ENCODE measurements at places on chromosomes 13 and 19.

DNA sequence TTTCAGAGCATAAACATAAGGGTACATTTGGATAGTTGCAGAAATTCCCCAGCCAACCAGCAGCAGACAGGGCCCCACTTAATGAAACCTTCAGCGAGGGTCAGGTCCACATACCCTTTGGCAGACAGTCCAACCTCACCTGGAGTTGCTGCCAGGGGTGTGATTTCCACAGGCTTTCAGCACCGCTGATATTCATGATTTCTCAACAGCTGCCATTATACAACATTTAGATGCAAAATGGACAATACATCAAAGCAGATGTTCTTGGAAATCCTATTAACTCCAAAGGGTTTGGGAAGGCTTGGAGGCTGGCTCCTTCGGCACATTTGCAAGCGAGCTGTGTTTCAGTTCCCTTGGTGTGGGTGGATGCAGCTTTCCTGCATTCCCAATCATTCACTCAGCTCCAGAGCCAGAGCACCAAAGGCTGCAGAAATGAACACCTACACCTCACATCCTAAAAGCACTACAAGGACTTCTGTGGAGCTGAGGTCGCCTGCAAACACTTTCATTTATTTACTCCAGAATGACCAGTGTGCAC, 147.2 kb upstream of the VSTM2B start:
- no peak for DNase-seq

DNA sequence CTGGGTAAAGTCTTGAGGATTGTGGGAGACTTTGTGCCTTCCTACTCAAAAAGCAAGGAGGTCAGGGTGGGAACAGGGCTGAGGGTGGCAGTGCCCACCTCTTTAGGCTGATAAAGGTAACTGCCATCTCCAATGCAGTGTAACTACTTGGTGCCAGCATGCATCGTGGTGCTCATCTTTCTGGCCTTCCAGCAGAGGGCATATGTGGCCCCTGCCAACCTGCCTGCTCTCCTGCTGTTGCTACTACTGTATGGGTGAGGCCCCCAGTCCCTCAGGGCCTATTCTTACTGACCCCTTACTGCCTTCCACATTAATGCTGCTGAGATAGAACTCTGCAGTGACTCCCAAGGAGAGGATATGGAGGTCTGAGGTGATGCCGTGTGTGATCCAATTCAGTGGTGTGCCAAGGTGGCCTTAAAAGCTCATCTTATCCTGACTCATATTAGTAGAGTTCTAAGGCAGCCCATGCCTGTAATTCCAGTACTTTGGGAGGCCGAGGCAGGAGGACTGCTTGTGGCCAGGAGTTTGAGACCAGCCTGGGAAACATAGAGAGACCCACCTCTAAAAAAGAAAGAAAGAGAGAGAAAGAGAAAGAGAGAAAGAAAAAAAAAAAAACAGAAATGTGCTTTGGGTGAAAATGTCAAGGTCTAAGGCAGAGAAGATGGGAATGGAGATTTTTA, 9.7 kb upstream of the ARHGAP45 start:
- DNase-seq = no peak

DNA sequence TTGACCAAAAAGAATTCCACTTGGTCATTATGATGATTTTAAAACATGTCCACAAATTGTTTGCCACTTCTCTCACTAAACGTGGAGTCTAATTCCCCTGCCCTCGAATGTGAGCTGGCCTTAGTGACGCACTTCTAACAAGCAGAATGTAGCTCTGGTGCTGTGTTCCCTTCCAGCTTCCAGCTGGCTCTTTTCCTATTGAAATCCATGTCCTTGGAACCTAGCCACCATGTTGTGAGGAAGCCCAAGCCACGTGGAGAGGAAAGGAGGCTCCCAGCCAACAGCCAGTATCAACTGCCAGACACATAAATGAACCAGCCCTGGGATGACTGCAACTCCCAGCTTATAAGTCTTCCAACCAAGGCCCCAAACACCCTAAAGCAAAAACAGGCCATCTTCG, 23.6 kb upstream of the CEBPA start:
- no peak for DNase-seq

DNA sequence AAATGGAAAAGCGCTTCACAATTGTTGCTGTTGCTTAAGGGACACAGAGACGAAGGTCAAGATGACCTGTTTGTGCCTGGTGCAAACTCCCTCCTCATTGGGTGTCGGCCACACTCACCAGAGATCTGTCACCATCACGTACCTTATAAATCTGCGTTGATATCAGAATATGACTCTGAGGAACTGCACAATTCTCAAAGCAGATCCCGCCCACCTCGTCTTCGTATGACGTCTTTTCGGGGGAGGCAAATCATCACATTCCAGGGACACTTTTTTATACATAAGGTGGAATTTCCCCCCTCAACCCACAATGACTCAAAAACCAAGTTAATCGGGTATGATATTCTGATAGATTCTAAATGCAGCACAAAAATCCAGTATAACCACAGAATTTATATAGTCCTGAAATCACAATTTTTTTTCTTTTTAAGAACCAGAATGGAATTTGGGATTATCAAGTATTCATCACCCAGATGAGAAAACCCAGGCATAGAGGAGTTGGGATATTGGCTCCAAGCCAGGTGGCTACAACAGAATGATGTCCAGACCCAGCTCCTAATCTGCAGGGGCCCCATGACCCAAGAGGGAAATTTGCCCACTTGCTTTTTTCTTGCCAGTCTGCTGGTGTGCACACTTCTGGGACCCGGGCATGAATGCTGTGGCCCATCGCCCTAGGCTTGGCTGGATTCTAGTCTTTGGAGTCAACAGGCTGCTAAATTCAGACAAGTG, 50.6 kb upstream of the MTIF3 start:
- no peak for DNase-seq

DNA sequence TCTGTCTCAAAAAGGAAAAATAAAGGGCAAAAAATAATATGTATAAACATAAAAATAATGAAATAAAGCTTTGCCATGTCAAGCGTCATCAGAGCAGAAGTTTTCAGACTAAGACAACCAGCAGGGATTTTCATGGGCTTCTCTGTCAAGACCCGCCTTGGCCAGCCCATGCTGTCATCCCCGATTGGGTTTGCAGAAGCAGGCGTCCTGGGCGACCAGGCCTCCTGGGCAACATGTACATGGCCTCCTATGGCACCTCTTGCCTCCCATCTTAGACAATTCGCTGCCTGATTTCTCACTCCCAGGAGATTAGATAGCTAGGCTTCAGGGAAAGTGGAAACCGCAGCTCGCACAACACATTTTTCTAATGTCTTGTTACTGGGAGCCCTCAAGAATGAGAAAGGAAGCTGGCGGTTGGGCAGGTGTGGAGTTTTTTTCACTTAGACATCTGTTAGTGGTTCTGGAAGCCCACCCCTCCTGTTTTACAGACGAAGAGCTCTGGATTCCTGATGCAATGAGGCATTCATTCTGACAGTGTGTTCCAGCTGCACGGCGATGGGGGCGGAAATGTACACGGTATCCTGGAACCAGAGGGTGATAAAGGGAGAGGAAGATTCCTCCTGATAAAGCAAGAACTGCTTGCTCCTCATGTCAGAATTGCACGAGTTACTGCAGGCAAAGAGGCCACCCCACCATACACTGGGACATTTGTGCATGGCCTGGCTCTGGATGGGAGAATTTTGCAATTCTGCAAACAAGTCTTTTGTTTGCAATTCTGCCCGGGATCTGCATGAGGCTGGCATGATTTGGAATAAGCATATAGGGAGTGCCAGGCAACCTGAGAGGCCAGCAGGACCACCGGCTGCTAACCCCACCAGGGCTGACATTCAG, 47.4 kb upstream of the KATNAL1 start:
- no peak for DNase-seq

DNA sequence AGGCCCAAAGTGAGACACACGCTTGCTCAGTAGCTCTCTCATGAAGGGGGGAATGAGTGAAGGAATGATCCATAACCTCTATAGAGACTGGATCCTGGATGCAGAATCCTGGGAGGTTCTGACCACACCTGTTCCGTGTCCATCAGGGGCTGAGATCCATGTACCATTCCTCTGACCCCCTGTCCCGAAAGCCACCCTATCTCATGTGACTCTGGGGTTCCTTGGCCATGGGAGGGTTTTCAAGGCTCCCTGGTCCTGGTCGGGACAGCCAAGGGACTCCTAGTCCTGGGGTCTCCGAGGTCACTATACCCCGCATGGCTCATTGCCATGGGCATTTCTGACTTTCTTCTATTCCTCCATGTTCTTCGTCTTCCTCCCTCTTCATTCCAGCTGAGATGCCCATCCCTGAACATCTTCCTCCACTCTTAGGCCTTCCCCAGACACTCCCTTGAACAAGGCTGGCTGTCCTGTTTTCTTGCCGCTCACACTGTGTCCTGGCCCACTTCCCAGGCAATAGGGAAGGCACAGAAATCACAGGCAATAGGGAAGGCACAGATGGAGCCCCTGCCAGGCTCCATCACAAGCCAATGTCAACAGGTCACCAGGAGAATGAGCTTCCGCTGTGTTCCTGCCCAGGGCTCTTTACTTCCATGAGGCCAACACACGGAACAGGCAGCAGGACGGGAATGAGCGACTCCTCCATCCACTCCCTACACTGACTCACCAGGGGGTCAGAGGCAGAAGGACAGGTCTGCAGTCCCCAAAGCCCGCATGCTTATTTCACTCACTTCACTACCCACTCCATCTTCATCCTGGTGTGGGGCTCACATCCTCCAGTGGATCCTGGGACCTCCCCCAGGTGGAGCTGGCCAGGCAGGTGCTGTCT, 3.2 kb downstream of the CEACAM5 start:
- DNase-seq = no peak

DNA sequence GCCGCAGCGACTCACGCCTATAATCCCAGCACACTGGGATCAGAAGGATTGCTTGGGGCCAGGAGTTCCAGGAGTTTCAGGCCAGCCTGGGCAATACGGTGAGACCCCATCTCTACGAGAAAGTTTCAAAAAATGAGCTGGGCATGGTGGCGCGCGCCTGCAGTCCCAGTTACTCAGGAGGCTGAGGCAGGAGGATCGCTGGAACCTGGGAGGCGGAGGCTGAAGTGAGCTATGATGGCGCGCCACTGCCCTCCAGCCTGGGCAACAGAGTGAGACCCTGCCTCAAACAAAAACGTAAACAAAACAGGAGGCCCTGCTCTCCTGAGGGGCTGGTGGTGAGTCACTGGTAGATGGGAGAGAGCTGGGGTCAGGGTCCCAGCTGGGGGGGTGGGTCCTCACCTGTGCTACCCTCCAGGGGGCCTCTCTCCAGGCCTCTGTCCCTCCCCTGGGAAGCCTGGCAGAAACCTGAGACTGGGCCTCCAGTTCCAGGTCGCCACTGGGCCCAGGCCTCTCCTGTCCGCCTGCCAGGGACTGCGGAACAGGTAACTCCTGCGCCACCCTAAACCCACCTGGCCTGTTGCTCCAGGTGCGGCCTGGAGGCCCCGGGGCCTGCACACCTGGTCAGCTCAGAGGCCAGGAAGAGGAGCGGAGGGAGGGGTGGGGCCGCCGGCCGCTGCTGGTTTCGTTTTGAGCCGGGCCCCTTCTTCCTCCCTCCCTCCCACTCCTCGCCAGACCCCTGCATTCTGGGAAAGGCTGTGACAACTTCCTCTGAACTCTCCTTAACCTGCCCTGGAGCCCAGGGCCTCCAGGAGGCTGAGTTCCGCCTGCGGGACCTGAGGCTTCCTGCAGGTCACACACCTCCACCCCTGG, 17.2 kb upstream of the ZBTB7A start:
- no peak for DNase-seq

GRCh38 chr19:14699641-14700040, 9.8 kb downstream of the ZNF333 start:
- DNase-seq = no peak

Measured in T-helper 9 cell (primary cell).